Kidney (tissue), 22 donors: ENCODE measurements at places on chromosomes 6 and 20. TPM values are rescaled to one million over a fixed set of nuclear protein-coding genes. Genes with fewer than 3 reads are reported as not detected.

GRCh38 chr20:46085179-46085851, 4.4 kb downstream of the NCOA5 start:
- H3K27ac ChIP-seq = no peak overlapping the region
- H3K27me3 ChIP-seq = no peaks in the 10 kb centered on the region
- peak; percentile 8 for DNase-seq

- H3K27me3 ChIP-seq = no peaks in the 10 kb centered on the region
- H3K36me3 ChIP-seq = no peaks in the 10 kb centered on the region
- H3K4me3 ChIP-seq = no peak overlapping the region
- DNase-seq = no peak
- no peak overlapping the region for H3K27ac ChIP-seq
These were observed 837.3 kb downstream of the DHX35 start for GRCh38 chr20:39799366-39799965.

DNA sequence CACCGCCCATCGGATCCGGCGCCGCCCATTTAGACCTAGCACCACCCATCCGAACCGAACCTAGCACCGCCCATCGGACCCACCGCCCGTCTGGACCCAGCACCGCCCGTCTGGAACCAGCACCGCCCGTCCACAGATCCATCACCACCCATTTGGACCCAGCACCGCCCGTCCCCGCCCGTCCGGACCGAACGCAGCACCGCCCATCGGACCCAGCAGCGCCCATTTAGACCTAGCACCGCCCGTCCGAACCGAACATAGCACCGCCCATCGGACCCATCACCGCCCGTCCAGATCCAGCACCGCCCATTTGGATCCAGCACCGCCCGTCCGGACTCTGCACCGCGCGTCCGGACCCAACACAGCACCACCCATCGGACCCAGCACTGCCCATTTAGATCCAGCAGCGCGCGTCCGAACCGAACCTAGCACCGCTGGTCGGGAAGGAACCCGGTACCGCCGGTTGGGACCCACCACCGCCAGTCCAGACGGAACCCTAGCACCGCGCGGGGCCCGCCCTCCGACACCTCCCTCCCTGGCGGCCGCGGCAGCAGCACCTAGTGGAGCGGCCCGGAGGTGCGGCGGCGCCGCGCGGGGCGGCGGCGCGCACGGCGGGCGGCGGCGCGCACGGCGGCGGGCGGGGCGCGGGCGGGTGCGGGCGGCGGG, 348 bp upstream of the AFDN start:
- peak overlapping the region; percentile 70 for H3K4me3 ChIP-seq
- no peaks in the 10 kb centered on the region for H3K27me3 ChIP-seq
- peak; percentile 71 for DNase-seq
- H3K27ac ChIP-seq = peak overlapping the region; percentile 74

DNA sequence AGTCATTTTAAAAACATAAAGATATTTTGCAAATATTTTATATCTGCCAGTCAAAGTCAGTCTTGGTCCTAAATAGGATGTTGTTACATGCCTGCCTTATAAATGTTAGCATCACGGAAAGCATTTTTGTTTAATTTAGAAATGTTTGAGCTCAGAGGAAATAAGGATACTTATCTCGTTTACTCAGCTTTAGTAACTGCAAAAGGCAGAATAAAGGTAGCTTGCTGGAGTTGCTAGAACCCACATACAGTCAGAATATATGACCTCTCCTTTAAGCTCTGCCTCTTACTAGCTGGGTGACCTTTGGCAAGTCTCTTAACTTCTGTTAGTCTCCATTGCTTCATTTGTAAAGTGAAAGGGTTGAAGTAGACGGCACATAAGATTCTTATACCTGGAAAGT, 867.3 kb downstream of the KIF16B start:
- DNase-seq = no peak
- H3K27ac ChIP-seq = no peak overlapping the region
- H3K36me3 ChIP-seq = no peaks in the 10 kb centered on the region
- no peaks in the 10 kb centered on the region for H3K4me1 ChIP-seq
- no peak overlapping the region for H3K4me3 ChIP-seq

DNA sequence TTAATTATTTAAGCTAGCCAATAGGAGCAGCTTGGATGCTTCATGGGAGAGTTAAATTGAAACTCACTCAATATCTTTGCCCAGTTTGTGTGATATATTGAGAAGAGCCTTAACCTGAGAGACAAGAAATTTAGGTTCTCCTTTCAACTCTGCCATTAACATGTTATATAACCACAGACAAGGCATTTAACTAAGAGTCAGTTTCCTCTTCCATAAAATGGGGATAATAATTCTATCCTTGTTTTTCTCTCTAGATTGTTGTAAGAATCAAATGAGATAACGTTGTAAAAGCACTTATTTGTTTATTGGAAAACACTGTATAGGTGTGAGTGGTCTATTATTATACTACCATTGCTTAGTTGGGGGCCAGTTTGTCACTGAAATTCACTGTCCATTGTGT, 7.8 kb downstream of the ACSS2 start:
- no peak for DNase-seq
- H3K27me3 ChIP-seq = no peaks in the 10 kb centered on the region
- no peaks in the 10 kb centered on the region for H3K4me1 ChIP-seq

GRCh38 chr20:52789716-52790115, 182.4 kb upstream of the TSHZ2 start:
- H3K36me3 ChIP-seq = no peaks in the 10 kb centered on the region
- H3K27me3 ChIP-seq = no peaks in the 10 kb centered on the region
- no peak overlapping the region for H3K4me3 ChIP-seq
- no peak overlapping the region for H3K27ac ChIP-seq
- H3K4me1 ChIP-seq = no peaks in the 10 kb centered on the region

DNA sequence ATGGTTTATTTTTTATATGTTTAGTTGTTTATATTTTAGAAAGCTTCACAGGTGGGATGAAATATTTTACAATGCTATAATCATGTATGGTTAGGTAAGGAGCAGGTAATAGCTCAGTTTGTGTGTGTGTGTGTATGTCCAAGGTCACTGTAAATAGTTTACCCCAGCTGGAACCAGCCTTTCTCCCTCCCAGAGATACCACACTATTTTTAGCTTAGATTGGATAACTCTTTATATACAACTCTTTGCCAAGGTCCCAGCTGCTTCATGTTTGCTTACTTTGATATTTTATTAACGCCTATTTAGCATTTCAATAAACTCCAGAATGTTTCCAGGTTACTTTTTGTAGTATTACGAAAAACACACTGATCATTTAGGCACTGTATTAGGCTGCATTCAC, 1.8 kb upstream of the PEX7 start:
- H3K4me1 ChIP-seq = peaks cover 10% of the 10 kb centered on the region
- H3K4me3 ChIP-seq = no peak overlapping the region
- no peaks in the 10 kb centered on the region for H3K36me3 ChIP-seq
- no peak overlapping the region for H3K27ac ChIP-seq

GRCh38 chr6:23334360-23334759, 765.0 kb downstream of the HDGFL1 start:
- no peaks in the 10 kb centered on the region for H3K36me3 ChIP-seq
- no peaks in the 10 kb centered on the region for H3K4me1 ChIP-seq
- no peak overlapping the region for H3K27ac ChIP-seq
- no peaks in the 10 kb centered on the region for H3K27me3 ChIP-seq
- no peak overlapping the region for H3K4me3 ChIP-seq

GRCh38 chr6:108711826-108712225, 136.4 kb upstream of the ARMC2 start:
- H3K27me3 ChIP-seq = no peaks in the 10 kb centered on the region
- no peaks in the 10 kb centered on the region for H3K36me3 ChIP-seq
- H3K4me1 ChIP-seq = peaks cover 34% of the 10 kb centered on the region
- DNase-seq = no peak

MYLK4 gene
- total RNA-seq = 1.3 TPM

RUNX2 gene
- total RNA-seq = 4.7 TPM

RCAN2 gene
- total RNA-seq = 25.7 TPM

APOBEC2 gene
- not detected for total RNA-seq

TRAPPC3L gene
- not detected for total RNA-seq

C2 gene
- 38.7 TPM for total RNA-seq
